ENCODE measurements at places on chromosomes 12 and 14. TPM values are rescaled to one million over a fixed set of nuclear protein-coding genes. Genes with fewer than 3 reads are reported as not detected.

DNA sequence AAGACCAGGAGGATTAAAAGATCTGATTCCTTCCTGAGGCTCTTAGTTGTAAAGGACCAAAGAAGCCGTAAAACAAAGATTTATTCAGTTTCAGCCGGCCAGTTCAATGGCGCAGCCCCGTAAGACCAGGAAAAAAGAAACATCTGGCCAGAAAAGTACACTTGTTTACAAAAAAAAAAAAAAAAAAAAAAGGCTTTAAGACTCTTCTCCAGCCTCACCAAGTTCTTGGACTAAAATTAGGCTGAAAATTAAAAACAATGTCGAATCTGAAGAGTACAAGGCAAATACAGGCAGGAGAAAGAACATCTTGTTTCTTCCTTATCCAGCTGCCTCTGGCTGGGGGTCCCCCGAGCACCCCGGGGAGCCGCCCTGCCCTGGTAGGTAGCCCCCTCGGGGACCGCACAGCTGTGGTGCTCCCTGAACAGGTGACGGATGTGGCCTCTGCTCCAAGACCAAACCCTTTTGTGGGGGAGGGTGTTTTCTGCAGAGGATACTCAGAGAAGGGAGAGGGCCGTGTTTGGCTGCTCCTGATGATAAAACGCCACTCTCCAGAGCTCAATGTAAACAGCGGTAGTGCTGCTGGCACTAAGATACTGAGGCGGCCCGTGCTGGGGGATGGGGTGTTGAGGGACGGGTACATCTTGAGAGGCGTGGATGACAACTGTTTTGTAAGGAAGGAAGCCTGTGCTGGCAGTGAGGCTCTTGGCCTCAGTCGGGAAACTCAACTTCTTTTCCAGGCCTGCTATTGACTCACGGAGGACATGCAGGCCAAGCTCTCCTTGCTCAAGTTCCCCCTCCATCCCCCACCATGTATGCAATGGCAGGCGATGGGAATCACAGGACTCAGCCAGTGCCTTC, 201.0 kb upstream of the DIO3 start:
- DNase-seq: no peak

Gene ADGRD1
- total RNA-seq: 7.7 TPM

DNA sequence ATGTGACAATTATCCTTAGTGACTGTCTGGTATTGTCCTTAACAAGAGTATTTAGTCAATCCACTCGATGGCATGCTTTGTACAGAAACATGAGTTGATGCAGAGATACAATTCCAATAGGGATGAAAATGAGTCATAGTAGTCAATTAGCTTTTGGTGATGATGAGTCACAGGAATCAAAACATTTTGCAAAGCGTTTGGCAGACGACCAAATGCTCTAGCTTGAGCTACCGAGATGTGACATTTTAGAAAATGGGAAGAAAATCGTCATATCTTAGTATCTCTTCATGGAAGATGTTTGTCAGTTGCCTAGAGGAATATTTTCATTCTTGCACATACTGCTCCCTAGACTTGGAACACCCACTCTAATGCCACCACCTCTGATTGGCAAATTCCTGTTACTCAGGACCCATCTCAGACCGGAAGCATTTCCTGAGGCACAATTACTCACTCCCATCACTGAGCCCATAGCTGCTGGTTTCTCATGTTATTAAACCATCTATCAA, 95.0 kb downstream of the LMNTD1 start:
- no peak for DNase-seq

- no peak for DNase-seq
Observed at GRCh38 chr12:49133014-49133413, 1.8 kb upstream of the TUBA1B start.

DNA sequence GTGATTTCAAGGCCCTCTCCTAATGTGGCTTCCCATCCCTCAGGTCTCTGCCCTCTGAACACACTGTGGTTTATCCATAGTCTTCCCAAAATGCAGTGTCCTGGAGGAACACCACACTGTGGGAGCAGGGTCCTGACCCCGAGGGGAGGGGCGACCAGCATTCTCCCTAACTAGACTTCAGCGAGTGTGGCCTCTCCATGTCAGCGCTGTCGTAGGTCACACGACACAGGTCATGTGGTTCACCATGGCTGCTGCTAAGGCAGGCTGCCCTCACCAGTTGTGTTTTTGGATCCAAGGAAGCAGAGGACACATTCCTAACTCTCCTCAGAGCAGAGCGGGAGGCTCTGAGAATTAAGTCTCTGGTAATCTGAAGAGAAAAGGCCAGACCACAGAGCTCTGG, 50.5 kb downstream of the SSH1 start:
- no peak for DNase-seq

- DNase-seq: no peak
Observed at GRCh38 chr12:131555197-131555846, 155.6 kb upstream of the SFSWAP start.

GRCh38 chr12:123499332-123499731, 34.2 kb downstream of the RILPL1 start:
- no peak for DNase-seq
